ENCODE measurements at places on chromosomes 4 and X.

DNA sequence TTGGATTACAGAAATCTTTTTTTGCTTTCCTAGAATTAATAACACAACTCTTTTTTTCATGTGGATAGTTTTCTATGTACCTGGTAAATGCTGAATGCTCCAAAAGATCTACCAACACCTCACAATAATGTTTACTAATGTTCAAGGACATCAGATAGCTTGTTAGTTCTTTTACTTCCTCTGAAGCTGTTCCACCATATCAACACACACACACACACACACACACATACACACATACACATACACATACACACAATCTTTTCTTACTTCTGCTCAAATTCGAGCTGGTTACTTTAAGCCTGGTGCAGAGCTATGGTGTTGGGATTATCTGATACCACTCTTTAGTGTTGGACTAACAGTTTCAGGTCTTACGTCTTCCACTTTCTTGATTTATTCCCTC lies 28.3 kb upstream of the TMPRSS11D start:
- no peak for DNase-seq

GRCh38 chr4:20217521-20217920 lies 34.2 kb upstream of the SLIT2 start:
- no peak for DNase-seq

DNA sequence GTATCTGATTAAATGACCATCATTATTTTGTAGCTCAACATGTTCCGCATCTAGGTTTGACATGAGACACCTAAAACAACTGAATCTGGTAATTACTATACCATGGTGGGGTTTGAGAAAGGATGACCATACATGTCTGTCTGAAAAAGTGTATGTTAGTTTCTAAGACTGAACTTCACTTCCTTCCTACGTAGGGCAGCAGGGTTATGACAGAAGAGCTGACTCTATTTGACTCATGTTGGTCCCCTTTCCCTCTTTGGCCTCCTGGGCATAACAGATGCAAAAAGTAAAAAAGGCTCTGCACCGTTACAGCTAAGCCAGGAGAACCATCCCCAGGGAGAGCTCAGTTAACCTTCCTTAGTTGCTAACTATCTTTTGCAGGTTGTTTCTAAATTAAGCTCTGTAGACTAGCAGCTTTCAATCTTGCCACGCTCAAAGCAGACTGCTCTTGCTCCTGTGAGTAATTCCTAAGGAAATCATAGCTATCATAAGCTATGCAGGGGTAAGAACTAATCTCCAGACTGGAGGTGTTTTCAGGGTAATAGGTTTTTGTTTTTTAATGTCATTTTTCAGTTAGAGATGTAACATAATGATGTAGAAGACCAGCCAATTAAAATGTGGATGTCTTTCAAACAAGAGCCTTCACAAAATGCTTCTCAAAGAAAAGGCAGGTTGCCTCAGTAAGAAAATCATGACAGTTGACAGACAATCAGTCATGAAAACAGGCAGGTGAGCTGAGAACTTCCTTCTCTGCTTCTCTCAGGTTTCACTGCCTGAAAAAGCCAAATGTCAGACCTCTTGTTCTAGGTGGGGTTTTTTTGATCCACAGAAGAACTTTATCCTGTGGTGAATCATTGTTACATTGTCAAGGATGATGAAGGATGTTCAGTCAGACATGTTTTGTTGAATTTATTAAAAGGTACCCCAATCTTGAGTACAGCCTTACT lies 66.9 kb upstream of the DAPP1 start:
- no peak for DNase-seq

- DNase-seq: no peak
Measured at GRCh38 chrX:57905141-57905540, 5.1 kb downstream of the ZXDA start.

DNA sequence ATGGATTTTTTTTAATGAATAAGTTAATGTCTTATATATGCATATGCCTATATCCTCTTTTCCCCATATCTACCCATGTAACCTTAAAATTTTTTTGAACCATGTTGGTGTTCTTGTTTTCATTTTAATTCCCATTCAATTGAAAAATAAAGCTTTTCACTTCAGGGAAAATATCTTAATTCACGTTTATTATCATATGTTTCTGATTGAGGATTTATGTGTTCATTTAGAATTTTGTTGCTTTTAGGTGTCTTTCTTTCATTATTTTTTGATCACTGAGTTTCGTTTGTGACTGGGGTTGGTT lies 29.1 kb downstream of the HADH start:
- no peak for DNase-seq

DNA sequence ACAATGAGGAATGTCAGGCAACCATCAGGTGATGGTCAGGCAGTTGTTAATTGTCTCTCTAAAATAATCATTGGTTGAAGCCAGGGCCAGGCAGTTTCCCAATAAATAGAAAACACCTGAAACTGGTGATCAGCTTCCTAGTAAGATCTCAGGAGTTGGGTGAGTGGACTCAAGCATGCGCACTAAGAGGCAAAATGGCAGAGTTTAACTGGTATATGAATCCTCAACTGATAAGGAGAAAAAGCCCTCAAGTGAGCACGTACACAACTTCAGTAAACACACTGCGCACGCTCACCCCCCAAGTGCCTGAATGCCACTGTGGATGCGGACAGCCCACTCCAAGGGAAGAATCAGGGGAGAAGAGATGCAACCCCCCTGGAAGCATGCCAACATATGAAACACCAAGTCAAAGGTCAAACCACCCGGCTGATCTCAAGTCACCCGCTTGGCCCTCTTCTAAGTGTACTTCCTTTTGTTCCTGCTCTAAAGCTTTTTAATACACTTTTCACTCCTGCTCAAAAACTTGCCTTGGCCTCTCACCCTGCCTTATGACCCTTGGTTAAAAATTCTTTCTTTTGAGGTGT lies 39.9 kb downstream of the LNX1 start:
- no peak for DNase-seq

- DNase-seq: peak; percentile 92
Measured at GRCh38 chr4:20700007-20700761, at the start of gene PACRGL. Gene PACRGL, plus strand, starts transcription at chr4:20700458. Its CDS starts 4,024 bp downstream, at chr4:20704482.

DNA sequence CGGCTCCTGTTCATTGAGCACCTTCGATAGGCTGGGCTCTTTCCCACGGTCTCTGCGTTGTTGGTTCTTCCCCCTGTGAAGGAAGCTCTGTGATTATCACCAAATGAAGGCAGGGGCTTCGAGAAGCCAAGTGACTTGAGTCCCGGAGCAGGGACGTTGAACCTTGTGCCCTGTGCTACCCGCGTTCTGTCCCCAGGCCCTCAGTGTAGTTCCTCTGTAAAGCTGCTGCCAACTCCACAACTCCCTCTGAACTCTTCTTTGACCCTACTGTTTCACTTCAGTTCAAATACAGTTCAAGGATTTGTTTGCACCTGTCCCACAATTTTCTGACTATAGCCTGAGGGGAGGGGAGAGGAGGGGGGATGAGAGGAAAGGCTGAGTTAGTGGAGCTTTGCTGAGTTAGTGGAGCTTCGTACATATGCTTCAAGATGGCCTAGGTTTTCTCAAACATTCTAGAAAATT lies 635 bp upstream of the PHF8 start:
- no peak for DNase-seq

DNA sequence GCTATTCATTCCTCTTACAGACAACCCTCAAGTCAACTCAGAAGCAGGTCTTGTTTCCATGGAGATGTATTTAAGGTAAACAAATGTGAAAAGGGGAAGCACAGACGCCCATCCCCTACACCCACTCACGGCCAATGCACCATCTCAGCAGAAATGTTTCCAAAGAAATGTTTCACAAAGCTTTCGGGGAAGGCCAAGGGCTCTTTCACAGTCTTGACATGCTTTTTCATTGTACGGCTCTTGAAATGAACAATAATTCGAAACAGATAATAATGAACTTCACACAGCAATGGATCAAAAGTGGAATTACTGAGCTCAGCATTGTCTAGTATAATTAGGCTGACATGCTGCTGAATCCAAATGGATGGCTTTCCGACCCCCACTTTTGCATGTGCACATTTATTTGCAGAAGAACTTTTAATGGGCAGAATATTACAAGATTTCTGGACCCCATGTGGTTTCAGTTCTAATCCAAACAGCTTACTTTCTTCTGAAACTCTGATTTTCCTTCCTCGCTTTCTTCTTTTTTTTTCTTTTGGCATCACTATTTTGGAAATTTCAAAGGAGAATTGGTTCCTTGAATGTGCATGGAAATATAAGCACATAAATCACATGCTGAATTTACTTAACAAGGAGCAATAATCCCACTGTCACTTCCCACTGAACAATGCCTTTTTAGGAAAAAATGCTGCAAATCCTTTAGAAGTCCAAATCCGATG lies 160.9 kb downstream of the SMIM20 start:
- peak; percentile 53 for DNase-seq

GRCh38 chrX:122094611-122095010 lies 1047.2 kb downstream of the GLUD2 start:
- no peak for DNase-seq

- DNase-seq: no peak
Measured at GRCh38 chr4:145829629-145830395, 108.8 kb downstream of the ZNF827 start.

DNA sequence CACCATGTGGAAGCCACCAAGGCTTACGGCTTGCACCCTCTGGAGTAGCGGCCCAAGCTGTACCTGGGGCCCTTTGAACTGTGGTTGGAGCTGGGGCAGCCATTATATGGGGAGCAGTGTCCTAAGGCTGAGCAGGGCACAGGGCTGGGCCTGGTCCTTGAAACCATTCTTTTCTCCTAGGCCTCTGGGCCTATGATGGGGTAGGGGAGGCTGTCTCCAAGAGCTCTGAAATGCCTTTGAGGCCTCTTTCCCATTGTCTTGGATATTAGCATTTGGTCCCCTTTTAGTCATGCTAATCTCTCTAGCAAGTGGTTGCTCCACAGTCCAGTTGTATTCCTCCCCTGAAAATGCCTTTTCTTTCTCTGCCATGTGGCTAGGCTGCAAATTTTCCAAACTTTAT lies 96.4 kb upstream of the ARX start:
- DNase-seq: no peak

GRCh38 chr4:26361297-26361696 lies 40.5 kb downstream of the RBPJ start:
- DNase-seq: no peak

DNA sequence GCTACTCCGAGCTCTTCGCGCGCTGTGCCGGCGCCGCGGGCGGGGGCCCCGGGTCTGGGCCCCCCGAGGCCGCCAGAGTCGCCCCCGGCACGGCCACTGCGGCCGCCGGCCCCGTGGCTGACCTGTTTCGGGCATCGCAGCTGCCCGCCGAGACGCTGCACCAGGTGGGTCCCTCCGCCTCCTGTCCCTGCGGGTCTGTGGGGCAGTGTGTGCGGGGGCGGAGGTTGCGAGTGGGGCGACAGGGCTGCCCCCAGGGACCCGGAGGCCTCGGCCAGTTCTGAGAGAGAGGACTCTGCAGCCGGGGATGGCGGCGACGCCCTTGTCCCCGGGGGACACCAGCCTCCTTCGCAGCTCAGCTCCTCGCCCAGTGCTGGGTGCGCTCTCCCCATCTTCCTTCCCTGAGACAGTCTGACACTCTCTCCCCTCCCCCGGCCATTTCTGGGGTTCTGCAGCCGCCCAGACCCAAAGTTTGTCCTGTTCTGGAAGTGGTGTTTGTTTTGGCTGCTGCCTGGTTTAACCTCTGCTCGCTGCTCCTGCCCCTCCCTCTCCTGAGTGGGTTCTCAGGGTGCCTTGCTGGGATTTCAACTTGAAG lies 609 bp downstream of the REPS2 start:
- peak; percentile 2 for DNase-seq

- no peak for DNase-seq
Measured at GRCh38 chr4:79224777-79225104, 101.1 kb downstream of the NAA11 start.
